Activated naive CD8-positive, alpha-beta T cell treated with anti-CD3 and anti-CD28 coated beads, Interleukin-2, amount 10 ng/mL, durations not matched to agents 7 days and 5 days (primary cell): ENCODE measurements at places on chromosomes 4 and X. TPM values are rescaled to one million over a fixed set of nuclear protein-coding genes. Genes with fewer than 3 reads are reported as not detected.

- H3K4me1 ChIP-seq = peaks cover 4% of the 10 kb centered on the region
- peaks cover 5% of the 10 kb centered on the region for H3K36me3 ChIP-seq
- H3K27ac ChIP-seq = no peak overlapping the region
- no peak for DNase-seq
- peaks cover 9% of the 10 kb centered on the region for H3K27me3 ChIP-seq
These were observed 1.3 kb downstream of the SCRG1 start for GRCh38 chr4:173397604-173398003.

Gene MAD2L1
- 51.7 TPM for total RNA-seq

DNA sequence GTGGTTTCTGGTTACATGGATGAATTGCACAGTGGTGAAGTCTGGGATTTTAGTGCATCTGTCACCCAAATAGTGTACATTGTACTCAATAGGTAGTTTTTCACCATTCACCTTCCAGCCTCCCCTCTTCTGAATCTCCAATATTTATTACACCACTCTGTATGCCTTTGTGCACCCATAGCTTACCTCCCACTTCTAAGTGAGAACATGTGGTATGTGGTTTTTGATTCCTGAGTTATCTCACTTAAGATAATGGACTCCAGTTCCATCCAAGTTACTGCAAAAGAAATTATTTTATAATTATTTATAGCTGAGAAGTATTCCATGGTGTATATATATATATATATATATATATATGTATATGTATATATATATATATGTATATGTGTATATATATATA, 155.8 kb downstream of the HHIP start:
- H3K27ac ChIP-seq = no peak overlapping the region
- no peaks in the 10 kb centered on the region for H3K4me1 ChIP-seq
- H3K36me3 ChIP-seq = no peaks in the 10 kb centered on the region
- H3K27me3 ChIP-seq = peaks cover 5% of the 10 kb centered on the region
- H3K4me3 ChIP-seq = no peak overlapping the region

Gene FDCSP
- not detected for total RNA-seq

Gene SUPT20HL1
- not detected for total RNA-seq

Gene NPNT
- total RNA-seq = not detected
